Upper lobe of left lung (tissue), 6 donors: ENCODE measurements at places on chromosomes 3 and 15. TPM values are rescaled to one million over a fixed set of nuclear protein-coding genes. Genes with fewer than 3 reads are reported as not detected.

GRCh38 chr3:157981819-157982218, 124.4 kb downstream of the SHOX2 start:
- DNase-seq = no peak

DNA sequence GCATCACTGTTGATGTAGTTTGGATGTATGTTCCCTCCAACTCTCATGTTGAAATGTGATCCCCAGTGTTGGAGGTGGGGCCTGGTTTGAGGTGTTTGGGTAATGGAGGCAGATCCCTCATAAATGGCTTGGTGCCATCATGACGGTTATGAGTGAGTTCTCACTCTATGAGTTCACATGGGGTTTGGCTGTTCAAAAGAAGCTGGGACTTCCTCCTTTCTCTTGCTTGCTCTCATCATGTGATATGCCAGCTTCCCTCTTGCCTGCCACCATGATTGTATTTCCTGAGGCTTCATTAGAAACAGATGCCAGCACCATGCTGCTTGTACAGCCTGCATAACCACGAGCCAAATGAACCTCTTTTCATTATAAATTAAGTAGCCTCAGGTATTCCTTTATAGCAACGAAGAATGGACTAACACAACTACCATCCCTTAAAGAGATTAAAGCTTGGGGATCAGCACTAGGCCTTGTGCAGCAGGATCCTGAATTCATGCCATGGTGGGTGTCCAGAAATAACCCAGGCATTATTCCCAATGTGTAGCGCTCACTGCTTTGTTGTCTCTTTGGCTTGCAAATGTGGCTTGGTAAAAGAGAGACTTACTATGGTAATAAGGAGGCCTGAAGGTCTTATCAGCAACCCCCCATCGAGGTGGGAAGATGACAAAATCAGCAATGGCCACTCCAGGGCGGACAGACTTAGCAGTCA, 41.9 kb downstream of the NDUFB4 start:
- DNase-seq = no peak

DNA sequence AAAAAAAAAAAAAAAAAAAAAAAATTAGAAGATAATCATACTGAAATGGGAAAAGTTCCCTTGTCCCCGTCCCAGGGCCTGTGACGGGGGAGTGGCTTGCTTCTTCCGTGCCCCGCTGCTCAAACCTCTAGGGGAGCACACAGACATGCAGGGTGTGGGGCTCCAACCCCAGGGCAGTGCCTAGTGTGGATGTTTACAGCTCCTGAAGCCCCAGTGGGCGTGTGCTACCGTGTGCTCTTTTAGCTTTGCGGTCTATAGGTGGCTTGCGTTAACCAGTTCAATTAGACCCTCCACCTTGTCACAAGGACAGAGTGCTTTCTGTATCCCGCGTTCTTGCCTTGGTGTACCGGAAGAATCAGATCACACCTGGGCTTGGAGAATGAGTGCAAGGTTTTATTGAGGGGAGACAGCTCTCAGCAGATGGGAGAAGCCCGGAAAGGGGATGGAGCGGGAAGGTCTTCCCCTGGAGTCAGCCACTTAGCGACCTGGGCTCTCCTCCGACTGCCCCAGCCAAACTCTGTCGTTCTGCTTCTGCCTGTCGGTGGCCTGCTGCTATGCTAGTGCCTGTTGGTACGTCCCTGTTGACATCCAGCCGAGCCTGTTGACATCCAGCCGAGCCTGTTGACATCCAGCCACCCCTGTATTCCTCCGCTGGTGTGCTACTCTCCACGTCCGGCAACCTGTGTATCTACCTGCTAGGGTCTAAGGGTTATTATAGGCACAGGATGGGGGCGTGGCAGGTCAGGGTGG, 569.8 kb downstream of the VGLL3 start:
- no peak for DNase-seq

- DNase-seq = no peak
Observed at GRCh38 chr3:176935194-176935888, 261.9 kb downstream of the TBL1XR1 start.

- no peak for DNase-seq
Observed at GRCh38 chr3:175002732-175003143, 143.6 kb downstream of the NAALADL2 start.

DNA sequence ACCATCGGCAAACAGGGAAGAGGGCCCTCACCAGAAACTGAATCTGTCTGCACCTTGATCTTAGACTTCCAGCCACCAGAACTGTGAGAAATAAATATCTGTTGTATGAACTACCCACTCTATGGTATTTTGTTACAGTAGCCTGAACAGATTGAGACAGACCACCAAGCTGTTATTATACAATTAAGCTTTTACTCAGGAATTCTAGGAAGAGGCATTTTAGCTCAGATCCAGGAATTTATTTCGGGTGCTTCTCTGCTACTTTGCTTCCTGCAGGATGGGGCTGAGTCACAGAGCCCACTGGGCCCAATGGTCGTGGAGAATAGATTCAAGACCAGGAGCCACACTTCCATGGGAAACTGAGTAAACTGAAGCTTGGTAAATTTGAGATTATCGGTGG, 145.5 kb upstream of the PFN2 start:
- no peak for DNase-seq

DNA sequence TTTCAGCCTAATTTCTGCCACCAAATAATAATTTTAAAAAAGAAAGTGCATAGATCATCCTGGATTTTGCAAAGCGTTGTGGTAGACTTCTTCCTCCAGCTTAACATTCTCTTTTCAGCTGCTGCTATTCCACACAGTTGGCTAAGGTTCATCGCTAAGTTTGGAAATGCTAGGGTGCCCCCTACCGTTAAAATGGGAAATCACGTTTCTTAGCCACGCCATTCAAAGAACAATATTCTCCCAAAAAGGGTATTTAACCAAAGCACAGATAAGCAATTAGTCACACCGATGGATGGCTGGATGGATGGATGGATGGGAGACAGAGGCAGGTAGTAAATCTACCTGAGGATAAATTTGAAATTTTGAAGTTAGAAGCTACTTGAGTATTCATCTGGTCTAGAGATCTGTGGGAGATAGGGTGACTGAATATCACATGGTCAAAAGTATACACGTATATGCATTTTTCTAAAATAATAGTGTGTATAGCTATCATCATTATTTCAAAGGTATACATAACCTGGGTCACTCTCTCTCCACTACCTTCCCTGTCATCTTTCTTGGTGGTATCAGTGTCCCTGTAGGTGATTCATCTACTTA, 67.2 kb downstream of the EFHB start:
- DNase-seq = no peak

DNA sequence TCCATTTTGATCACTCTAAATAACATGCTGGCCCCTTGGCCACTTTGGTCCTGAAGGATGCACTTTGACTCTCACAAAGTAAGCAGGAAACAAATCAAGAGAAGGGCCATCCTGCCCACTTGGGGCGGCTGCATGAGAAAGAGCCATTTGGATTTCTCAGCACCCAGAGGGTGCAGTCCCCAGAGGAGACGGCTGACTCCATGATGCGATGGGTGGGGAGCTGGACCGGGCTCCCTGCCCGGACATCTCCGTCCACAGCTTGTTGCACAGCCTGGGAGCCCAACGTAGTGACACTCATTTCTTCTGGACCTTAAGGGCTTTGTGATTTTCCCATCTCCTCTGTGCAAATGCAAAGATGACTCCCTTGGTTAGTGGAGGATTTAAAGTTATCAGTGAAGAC, 4.0 kb upstream of the HRH1 start:
- DNase-seq = peak; percentile 38

DNA sequence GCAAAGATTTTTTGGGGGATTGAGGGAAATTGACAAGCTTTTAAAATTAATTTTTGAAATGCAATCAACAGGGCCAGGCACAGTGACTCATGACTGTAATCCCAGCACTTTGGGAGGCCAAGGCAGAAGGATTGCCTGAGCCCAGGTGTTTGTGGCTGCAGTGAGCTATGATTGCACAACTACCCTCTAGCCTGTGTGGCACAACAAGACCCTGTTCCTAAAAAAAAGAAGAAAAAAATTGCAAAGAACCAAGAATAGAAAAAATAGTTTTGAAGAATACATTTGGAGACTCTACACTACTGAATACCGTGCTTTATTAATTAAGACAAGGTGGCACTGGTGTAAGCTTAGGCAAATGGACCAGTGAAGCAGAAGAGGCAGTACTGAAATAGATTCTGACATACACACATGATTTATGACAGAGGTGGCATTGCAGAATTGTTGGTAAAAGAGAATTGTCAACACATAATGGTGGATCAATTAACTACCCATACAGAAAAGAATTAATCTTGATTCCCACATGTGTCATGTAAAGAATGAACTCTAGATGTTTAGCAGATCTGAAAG, 443.3 kb upstream of the ATP11B start:
- no peak for DNase-seq

GRCh38 chr3:178406206-178406605, 130.0 kb upstream of the KCNMB2 start:
- no peak for DNase-seq

DNA sequence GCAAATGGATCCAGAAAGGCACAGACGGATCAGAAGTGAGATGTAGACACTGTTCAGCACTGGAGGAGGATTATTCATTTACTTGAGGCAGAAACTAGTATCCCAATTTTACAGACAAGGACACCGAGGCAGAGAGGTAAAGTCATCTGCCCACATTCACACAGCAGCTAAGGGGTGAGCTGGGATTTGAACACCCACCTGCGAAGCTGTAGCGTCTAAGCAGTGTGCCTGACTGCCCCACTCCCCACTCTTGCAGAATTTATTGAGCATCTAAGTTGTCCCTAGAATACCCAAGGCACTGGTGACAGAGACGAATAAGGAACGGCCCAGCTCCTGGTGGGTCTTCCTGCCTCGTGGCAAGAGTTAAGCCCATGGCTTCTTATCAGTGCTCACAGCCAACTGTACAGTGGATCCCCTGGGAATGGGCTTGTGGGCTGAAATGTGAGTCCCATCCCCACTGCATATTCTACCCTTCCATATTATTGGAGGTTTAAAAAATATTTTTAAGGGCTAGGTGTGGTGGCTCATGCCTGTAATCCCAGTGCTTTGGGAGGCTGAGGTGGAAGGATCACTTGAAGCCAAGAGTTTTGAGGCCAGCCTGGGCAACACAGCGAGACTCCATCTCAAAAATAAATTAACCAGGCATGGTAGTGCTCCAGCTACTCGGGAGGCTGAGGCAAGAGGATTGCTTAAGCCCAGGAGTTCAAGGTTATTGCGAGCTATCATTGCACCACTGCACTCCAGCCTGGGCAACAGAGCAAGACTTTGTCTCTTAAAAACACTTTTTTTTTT, 77.6 kb downstream of the IQSEC1 start:
- DNase-seq = no peak

DNA sequence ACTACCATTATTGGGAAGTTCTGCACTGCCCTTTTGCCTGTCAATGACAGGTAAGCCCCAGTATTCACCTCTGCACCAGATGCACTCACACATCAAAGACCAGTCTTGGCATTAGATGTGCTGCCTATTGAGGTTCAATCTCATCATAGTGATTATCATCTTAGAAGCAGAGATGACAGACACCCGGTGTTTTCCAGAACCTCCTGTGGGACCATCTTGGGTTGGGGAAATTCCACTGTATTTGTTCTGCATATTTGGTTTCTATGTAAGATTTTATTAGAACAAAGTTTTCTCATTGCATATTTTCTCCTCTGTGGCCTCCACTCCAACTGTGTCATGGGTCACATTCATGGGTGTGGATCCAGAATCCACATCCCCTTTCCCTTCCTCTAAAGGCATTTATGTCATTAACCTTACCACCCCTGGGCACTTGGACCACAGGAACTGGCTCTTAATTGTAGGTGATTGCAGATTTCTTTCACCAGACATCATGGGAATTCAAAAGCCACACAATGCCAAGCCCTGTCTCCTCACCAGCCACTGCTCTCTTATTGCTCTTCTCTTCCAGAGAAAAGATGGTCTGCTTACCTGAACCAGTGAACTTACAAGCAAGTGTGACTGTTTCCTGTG, 31.2 kb downstream of the PLA1A start:
- no peak for DNase-seq

DNA sequence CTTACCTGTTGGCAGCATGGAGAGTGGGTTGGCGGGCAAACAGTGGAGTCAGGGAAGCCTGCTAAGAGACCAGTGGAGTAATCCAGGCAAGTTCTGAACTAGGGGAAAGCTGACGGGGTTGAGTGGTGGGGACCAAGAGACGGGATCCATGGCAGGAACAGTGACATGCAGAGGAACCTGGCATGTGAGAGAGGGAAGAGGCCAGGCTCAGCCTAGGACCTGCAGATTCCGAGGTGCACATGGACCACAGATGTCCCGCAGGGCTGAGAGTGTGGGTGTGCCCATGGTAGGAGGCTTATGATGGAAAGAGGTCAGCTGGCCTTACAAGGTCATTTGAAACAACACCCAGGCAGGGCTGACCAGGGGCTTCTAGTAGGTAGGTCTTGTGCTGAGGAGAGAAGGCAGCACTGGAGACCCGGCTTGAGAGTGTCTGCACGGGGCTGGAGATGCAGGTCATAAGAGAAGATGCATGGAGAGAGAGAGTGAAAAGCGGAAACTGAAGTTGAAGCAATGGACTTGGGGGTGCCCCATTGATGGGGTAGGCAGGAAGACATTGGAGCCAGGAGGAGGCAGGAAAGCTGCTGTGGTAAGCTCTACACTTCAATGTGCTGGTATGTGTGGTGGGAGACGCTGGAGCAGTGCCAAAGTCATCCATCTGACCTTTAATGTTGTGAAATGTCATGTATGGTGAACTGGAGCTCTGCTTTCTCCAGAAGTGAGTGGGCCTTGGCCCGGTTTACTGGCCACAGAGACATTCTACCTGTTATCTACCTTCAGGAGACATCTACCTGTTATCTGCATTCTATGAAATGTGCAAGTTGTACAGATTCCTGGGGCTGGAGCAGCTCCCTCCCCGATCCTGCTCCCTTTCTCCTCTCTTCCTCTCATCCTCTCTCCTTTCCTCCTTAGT, 4.6 kb downstream of the SPSB4 start:
- DNase-seq = no peak

CPNE4 gene
- 0.47 TPM for total RNA-seq

NPAP1 gene
- not detected for total RNA-seq

RBP2 gene
- 1.3 TPM for total RNA-seq

TMEM207 gene
- total RNA-seq = not detected

GCNT3 gene
- 5.7 TPM for total RNA-seq

CCDC71 gene
- total RNA-seq = 20.7 TPM

DNAJB11 gene
- total RNA-seq = 10.5 TPM

DUOXA2 gene
- not detected for total RNA-seq
